Central memory CD4-positive, alpha-beta T cell (primary cell): ENCODE measurements at places on chromosomes 2 and 18.

GRCh38 chr2:215000721-215001120 is 137.7 kb downstream of the ABCA12 start:
- no peak for DNase-seq

DNA sequence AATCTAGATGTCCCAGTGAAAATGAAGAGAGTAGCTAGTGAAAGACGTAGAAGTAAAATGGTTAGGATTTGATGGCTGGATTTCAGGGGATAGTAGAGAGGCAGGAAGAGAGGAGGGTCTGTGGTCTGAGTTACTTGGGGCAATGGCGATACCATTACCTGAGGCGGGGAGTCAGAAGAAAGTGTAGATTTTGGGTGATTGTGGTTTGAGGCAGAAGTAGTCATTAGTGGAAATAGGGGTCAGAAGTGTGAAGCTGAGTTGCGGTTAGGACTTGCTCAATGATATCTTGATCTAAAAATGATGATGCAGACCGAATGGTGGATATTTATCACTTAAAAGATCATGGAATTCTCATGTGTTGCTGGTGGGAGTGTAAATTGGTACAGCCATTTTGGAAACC is 41.0 kb downstream of the CEP192 start:
- DNase-seq, result no peak

- DNase-seq, result no peak
These were observed 372.8 kb downstream of the MTX2 start for GRCh38 chr2:176642074-176642473.

DNA sequence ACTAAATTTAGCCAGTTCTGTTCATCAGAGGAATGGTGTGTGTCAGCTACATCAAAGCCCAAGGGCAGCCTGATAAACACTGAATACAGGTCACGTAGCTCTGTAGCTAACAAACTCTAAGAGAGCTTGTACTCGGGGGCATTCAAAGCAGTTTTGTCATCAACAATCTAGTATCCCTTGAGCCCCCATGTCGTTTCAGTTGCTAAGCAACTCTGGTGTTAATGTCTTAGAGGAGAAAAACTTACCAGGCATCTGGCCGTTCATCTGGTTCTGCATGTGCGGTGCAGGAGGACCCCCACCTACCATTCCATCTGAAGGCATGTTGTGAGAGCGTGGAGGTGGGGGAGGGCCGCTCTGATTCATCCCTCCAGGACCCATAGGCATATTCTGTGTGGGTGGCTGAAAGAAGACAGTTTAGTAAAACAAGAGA is 33.1 kb downstream of the SS18 start:
- no peak for DNase-seq
